ENCODE measurements at places on chromosomes 11 and 22.

DNA sequence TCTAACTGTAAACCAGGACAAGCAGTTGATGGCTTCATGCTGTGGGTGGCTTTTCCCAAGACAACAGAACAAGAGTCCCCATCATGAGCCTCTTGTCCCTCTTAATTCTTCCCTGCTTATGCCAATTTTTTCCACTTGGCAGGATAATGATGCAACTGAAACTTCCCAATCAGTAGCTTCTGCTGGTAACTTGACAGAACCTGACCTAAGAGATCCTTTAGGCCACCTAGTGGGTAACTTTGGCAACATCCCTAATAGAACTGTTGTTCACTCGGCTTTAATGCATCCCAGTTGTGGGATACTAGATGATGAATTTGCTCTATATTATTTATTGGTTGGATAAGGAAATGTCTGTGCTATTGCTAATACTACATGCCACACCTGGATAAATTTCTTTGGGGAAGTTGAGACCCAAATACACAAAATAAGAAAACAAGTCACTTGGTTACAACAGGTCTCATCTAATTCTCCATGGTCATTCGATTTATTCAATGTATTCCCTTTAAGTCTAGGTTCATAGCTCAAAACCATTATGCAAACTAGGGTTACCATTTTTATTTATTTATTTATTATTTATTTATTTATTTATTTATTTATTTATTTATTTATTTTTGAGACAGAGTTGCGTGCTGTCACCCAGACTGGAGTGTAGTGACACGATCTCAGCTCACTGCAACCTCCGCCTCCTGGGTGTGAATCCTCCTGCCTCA lies 41.4 kb upstream of the NFAM1 start:
- DNase-seq: peak; percentile 50

DNA sequence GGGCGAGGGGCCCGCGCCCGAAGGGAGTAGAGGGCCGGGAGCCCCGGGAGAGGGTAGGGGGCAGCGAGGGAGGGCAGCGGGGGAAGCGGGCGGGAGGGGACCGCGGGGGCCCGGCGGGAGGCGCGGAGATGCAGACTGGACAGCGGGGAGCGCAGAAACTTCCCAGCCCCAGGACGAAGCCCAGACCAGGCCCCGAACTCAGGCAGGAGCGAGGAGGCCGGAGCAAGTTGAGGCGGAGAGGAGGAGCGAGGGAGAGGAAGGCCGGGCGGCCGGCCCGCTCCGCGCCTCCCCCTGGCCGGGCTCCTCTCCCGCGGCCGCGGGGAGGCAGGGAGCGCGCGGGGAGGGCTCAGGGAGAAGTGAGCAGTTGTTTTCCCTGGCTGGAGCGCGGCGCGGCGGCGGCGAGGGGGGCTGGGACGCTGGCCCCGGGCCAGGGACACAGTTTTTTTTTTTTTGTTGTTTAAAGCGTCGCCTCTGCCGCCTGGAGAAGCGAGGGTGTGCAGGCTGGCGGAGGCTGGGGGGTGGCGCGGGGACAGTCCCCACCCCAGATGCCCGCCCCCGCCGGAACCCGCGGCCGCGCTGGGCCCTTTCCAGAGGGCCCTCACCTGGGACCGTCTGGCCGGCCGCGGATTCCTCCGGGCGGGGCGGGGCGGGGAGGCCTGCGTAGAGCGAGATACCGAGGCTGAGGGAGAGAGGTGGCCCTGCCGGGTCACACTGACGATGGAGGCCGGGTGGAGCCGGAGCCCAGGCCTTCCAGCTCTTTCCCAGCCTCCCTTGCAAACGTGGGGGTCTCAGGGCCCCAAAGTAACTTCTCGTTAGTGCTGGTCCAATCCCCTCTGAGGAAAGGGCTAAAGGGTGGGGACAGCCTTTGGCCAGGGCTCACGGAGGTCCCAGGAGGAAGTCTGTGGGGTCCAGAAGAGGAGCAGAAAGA lies at the start of gene LTBP3:
Gene LTBP3, minus strand, starts transcription at position 358 of the 928 bp plus-strand sequence. CDS start 400 bp downstream, outside the sequence.
- no peak for DNase-seq

DNA sequence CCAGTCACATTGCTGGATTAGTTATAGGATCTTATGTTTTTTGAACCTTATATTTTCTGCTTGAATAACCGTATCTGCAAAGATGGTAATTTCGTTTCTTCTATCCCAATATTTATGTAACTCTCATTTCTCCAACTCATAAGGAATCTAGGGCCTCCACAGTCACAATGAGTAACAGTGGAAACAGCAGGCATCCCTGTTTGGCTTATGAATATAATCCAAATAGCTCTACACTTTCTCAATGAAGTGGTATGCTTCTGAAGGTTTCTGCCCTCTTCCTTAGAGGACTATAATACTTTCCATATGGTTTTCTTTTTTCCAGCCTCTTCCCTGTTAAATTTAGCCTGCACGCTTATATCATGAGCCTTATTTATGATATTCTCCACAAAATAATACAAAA lies 16.5 kb downstream of the ATP6V1E1 start:
- no peak for DNase-seq

- peak; percentile 48 for DNase-seq
Observed at GRCh38 chr11:67240576-67241389, 25.5 kb upstream of the GRK2 start.
